ENCODE measurements at places on chromosomes 1 and 21. TPM values are rescaled to one million over a fixed set of nuclear protein-coding genes. Genes with fewer than 3 reads are reported as not detected.

- no peak for DNase-seq
Measured at GRCh38 chr1:223748405-223748772, 36.0 kb downstream of the CAPN2 start.

- no peak for DNase-seq
Measured at GRCh38 chr1:118963456-118964430, 24.4 kb downstream of the TBX15 start.

- DNase-seq: no peak
Measured at GRCh38 chr1:226033582-226033981, 28.9 kb upstream of the H3-3A start.

GRCh38 chr1:115156826-115157468, 67.6 kb upstream of the TSPAN2 start:
- no peak for DNase-seq

DNA sequence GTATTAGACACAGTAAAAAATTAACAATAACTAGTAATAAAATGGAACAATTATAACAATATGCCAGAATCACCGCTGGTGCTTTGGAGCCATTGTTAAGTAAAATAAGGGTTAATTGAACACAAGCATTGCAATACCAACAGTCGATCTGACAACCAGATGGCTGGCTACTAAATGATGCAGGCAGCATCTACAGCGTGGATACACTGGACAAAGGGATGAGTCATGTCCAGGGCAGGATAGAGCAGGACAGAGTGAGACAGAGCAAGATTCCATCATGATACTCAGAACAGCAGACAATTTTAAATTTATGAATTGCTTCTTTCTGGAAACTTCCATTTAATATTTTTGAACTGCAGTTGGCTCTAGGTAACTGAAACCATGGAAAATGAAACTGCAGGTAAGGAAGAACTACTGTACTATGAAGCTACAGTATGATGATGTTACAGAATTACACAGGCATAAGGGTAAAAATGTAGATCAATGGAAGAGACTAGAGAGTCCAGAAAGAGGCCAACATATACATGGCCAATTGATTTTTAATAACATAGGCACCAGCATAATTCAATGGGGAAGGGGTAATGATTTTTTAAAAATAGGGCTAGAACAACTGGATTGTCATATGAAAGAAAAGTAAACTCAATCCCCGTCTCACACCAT, 168.7 kb downstream of the RRAGC start:
- DNase-seq: no peak

GRCh38 chr1:192538407-192539296, 36.9 kb upstream of the RGS1 start:
- DNase-seq: peak; percentile 46

GRCh38 chr1:183577897-183578465, 12.3 kb downstream of the NCF2 start:
- DNase-seq: no peak

DNA sequence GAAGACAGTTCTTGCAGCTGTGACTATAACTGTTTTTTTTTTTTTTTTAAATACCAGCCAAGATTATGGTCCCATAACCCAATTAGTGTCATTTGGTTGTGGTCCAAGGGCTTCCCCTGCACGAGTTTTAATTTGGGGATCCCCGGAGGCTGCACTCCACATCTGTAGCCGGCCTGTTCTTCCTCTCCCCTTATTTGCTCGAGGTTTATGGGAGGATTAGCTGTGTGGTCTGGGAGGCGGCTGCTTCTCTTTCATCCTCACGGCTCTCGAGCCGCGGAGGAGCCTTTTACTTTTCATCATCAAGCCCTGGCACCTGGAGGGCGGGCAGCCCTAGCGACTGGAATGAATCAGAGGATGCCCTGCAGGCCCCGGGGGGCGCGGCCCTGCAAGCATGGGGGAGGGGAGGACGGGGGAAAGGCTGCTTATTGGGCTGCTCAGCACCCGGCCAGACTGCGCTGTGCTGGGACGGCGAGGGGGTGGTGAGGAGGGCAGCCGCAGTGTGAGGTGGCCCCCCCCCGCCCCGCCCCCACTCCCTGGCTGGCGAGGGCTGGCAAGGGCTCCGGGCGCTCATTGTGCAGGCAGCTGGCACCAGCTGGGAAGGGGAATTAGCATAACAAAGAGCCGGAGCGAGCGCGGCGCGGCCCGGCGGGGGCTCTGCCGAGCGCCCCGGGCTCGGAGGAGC, 18.5 kb downstream of the SERTAD4 start:
- DNase-seq: no peak

DNA sequence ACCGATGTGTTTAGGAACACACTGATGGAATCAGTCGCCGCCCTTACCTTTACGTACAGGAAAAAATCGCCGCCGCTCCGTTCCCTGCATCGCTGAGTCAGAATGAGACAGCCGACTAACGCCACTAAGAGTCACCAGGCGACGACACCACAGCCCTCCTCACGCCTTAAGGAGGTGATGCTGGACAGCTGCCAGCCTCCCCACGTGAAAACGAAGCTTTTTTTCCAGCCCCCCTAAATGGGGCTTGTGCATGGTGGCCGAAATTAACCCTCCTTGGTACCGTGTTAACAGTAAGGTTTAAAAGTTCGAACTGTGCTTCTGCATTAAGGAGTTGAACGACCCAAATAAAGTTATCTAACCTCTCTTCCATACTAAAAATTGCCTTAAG, 511 bp downstream of the DNTTIP2 start:
- DNase-seq: peak; percentile 65

DNA sequence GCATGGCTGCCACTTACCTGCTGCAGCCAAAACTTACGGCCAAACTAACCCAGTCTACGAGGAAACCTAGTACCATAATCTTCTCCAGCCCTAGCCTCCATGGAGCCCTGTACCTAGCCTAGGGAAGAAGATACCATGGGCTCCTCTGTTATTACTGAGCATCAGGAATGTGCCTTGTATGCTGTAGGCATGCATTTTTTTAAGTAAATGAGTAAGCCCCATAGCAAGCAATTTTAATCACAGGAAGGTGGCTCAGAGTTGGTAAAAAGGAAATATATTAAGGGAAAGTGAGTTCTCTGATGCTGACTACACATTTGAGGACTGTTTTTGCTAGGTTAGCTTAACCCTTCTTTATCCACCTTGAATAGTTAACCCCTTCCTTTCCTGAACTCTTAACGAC, 21.2 kb downstream of the NFASC start:
- no peak for DNase-seq

DNA sequence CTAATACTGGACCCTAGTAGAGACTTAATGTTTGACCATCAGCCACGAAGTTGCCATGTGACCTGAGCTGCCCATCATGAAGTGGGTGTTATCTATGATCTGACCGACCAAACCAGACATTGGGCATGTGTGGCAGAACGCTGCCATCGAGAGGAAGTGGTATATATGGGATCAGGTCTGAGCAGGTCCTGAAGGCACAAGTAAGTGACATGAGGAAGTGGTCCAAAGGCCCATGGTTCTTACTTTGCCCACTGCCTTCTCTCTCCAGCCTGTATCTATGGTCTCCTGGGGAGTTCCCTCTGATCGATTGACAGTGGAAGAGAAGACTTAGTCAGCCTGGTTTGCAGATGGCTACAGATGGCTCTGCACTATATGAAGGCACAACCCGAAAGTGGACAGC, 7.9 kb downstream of the SPSB1 start:
- DNase-seq: no peak

- no peak for DNase-seq
Measured at GRCh38 chr1:186512698-186513457, 52.0 kb upstream of the PDC start.

- no peak for DNase-seq
Measured at GRCh38 chr1:109822749-109823542, 59.2 kb upstream of the EPS8L3 start.

DNA sequence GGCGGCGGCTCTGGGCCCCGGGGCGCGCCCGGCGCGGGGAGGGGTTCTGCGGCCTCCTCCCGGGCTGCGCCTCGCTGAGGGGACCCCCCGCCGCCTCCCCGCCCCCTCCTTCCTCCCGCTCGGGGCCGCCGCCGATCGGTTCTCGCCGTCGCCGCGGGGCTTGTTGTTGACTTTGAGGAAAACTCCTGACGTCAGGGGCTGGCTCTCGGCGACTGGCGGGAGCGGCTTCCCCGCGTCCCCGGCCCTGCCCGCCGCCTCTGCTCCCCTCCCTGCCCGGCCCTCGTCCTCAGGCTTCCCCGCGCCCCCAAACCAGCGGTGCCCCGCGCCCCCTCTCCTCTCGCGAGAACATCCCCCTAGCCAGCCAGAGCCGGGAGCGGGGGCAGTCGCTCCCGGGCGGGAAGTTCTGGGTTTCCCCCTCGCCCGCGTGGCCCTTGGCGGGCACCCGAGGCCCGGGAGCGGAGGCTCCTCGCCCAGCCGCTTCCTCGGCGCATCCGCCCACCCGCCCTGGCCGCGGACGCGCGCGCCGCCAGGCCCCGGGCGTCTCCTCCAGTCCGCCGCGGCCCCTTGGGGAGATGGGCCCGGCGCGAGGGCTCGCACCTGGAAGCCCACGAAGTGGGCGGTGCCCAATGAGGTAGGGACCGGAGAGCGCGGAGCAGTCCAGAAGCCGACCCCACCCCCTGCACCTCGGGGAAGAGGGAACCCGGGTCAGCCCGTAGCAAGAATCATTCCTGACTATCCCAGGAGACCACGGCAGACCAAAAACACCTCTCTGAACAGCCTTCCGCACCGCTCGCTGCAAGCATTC, 611 bp upstream of the AKT3 start:
- DNase-seq: peak; percentile 56

The RBM11 gene
- not detected for total RNA-seq

The GALNT2 gene
- total RNA-seq: 2.7 TPM

The DIO1 gene
- total RNA-seq: not detected

The IPO9 gene
- 19.4 TPM for total RNA-seq

The PTPRC gene
- total RNA-seq: 367 TPM

The KPRP gene
- total RNA-seq: not detected

The DCLRE1B gene
- total RNA-seq: 7.6 TPM

The TSPEAR gene
- total RNA-seq: not detected

The EPHB2 gene
- total RNA-seq: 0.45 TPM

The OLIG2 gene
- total RNA-seq: not detected

Data from Karpas-422 (cell line).